T-cell (primary cell): ENCODE measurements at places on chromosomes 13 and 19.

- no peak for DNase-seq
Observed at GRCh38 chr13:45082964-45083363, 37.3 kb upstream of the GTF2F2 start.

GRCh38 chr13:48142436-48142835, 47.5 kb upstream of the MED4 start:
- no peak for DNase-seq

DNA sequence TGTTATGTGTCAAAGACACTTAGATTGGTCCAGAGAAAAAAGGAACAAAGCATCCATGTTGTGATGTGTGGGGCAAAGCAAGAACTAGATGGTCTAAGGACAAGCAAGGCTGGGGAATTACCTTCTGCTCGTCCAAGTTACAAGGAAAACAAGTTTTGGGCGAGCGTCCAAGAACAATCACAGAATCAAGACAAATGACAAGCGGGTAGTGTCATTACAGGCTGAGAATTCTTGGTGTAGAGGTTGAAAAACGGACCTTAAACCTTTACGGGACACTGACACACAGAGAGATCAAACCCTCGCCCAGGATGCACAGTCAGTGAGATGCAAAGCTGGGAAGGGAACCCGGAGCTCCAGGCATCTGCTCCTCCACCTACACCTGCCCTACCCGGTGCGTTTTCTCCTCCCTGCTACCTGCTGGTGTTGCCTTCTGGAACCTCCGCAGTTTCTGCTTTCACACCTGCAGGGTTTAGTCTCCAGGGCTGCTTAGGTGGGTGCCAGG, 515 bp upstream of the ZNF324B start:
- no peak for DNase-seq

- no peak for DNase-seq
Observed at GRCh38 chr13:50631041-50631440, 212.5 kb downstream of the DLEU7 start.

DNA sequence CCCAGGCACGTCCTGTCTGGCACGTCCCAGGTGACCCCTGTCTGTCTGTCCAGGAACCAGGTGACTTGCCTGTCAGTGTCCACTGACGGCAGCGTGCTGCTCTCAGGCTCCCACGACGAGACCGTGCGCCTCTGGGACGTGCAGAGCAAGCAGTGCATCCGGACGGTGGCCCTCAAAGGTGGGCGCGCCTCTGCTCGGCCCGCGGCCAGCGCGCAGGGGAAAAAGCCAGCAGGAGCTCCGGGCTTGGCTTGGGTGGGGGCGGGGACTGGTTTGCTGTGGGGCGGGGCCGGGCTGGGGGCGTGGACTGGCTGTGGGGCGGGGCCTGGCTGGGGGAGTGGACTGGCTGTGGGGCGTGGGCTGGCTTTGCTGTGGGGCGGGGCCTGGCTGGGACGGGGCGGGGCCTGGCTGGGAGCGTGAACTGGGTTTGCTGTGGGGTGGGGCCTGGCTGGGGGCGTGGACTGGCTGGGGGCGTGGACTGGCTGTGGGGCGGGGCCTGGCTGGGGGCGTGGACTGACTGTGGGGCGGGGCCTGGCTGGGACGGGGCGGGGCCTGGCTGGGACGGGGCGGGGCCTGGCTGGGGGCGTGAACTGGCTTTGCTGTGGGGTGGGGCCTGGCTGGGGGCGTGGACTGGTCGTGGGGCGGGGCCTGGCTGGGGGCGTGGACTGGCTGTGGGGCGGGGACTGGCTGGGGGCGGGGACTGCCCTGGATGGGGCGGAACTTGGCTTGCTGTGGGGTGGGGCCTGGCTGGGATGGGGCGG, 7.2 kb downstream of the WDR18 start:
- peak; percentile 61 for DNase-seq

- DNase-seq: no peak
Observed at GRCh38 chr13:76329004-76329403, 557.2 kb downstream of the KCTD12 start.

- peak; percentile 50 for DNase-seq
Observed at GRCh38 chr13:110561344-110562035, at the start of gene RAB20. TSS of gene RAB20 (minus strand) at chr13:110561722. CDS start at chr13:110561519, 203 bp downstream.

DNA sequence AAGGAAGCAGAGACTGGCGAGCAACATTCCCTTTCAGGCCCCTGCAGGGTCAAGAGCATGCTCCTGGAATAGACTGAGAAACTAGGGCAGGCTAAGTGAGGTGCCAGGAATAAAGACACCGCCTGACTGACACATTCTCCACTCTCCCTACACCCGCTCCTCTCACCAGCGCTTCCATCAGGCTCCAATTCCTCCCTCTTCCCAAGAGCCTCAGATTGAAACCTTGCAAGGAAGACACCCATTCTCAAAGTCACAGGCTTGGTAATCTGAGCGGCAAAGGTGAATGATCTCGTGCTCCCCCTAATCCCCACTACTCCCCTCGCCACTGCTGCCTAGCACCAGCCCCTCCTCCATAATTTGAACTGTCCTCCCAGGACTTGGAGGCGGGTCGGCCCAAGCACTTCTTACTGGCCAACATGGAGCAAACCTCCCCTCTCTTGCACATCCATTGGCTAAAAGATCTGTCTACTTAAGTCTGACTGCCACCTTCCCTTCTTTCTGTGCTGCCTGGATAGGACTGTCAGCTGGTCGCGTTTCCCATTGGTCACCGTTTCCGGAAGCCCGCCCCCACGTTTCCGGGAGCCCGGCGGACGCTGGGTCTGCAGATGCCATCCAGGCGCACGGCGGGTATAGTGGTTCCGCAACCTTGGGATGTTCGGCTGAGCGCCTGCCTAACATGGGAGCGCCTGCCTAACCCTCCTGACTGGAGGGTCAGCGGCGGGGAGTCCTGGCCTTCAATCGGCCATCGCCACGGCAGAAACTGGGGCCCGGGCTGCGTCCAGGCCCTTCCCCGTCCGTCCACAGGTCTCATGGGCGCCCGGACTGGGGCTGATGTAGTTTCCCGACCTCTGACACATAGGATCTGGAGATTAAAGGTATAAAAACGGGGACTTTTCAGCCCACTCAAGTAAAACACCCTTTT, 33.6 kb downstream of the ZNF383 start:
- DNase-seq: peak; percentile 36

- DNase-seq: no peak
Observed at GRCh38 chr13:42984691-42985090, 7.3 kb downstream of the EPSTI1 start.

GRCh38 chr13:88314496-88314895, 643.3 kb downstream of the SLITRK5 start:
- no peak for DNase-seq

DNA sequence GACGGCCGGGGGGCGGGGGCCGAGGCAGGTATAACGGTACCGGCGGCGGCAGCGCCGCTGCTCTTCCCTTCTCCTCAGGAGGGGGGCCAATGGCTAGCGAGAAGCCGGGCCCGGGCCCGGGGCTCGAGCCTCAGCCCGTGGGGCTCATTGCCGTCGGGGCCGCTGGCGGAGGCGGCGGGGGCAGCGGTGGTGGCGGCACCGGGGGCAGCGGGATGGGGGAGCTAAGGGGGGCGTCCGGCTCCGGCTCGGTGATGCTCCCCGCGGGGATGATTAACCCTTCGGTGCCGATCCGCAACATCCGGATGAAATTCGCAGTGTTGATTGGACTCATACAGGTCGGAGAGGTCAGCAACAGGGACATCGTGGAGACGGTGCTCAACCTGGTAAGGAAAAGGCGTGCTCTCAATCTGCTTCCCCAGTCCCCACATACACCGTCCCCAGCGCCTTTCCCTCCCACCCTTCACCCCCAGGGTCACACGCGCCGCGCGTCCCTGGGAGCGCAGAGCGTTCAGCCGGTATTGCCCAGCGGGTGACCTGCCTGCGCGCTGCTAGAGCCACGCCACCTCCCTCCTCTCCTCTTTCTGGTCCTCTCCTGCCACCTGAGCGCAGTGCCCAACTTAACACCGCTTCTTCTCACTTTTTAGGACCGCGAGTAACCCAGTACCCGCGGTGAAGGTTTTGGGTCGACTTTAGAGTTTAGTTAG, 814 bp downstream of the NBEA start:
- peak; percentile 1 for DNase-seq

- no peak for DNase-seq
Observed at GRCh38 chr13:106052200-106052767, 483.2 kb downstream of the EFNB2 start.

- DNase-seq: no peak
Observed at GRCh38 chr13:44439452-44440024, 65.9 kb downstream of the SERP2 start.

DNA sequence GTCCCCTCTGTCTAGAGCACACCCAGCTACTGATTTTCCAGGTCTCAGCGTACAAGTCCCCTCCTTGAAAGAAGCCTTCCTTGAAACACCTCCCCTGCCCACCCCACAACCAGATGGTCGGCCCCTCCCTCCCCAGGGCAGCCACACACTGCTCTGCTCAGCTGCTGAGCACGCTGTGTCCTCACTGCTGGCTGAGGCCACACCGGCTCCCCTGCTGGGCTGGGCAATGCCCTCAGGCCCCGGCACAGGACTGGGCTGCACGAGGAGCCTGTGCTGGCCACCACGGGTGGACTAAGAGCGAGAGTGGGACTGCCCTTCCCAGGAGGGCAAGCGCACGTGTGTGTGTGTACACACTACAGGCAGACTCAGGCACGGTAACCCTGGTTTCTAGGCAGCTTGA, 11.8 kb upstream of the RSPH6A start:
- no peak for DNase-seq

DNA sequence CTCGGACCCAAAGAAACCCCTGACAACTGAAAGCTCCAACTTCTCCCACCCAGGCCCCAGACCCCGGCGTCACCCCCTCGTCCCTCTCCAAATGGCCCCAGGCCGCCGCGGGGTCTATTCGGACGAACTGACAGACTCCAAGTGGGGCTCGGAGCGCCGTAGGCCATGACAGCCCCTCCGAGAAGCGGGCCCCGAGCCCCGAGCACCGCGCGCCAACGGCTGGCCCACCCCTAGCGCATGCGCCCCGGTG, 360 bp downstream of the DDX39A start:
- no peak for DNase-seq

DNA sequence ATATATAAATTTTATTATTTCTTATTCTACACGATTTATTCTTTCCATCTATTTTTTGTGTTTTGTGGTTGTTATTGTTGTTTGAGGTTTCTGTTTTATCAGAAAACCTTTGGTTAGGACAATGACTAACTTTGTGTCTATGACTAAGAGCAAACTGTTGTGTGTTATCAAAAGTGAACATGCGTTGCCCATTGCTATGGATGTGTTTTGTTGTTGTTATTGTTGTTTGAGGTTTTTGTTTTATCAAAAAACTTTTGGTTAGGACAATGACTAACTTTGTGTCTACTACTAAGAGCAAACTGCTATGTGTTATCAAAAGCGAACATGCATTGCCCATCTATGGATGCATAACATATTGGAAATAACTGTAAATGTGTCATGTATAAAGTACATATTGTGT, 692.3 kb downstream of the SLITRK1 start:
- no peak for DNase-seq

DNA sequence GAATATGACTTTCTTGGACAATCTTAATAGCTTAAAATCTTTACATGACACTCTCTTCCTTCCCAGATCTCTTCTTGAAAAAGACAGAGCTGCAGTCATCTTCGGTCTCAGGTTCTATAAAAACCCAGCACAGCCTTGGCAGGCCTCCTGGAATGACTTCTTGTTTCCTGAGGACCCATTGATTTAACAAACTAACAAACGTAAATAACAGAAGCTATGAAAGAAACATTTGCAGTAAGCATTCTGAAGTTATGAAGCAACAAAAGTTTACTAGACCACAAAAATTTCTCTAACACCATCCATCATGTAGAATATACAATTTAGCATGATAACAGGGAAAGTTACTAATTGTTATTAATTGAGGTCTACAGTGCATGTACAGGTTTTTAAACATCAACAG, 62.8 kb upstream of the STARD13 start:
- DNase-seq: no peak

DNA sequence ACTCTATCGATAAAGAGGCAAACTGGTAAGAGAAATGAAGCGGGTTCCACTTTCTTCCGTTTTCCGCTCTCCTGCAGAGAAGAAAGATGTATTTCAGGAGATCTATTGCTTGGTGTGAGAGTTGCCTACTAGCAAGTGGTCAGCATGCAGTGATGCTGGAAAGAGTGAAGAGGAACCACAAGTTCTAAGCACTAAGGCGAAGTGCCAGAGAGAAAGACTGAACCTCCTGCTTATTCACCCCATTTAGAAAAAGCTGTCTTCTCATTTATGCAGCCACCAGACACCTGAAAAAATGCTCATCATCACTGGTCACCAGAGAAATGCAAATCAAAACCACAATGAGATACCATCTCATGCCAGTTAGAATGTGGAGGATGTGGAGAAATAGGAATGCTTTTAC, 78.7 kb upstream of the GPC6 start:
- no peak for DNase-seq

- no peak for DNase-seq
Observed at GRCh38 chr19:4393947-4394590, 6.3 kb downstream of the SH3GL1 start.

DNA sequence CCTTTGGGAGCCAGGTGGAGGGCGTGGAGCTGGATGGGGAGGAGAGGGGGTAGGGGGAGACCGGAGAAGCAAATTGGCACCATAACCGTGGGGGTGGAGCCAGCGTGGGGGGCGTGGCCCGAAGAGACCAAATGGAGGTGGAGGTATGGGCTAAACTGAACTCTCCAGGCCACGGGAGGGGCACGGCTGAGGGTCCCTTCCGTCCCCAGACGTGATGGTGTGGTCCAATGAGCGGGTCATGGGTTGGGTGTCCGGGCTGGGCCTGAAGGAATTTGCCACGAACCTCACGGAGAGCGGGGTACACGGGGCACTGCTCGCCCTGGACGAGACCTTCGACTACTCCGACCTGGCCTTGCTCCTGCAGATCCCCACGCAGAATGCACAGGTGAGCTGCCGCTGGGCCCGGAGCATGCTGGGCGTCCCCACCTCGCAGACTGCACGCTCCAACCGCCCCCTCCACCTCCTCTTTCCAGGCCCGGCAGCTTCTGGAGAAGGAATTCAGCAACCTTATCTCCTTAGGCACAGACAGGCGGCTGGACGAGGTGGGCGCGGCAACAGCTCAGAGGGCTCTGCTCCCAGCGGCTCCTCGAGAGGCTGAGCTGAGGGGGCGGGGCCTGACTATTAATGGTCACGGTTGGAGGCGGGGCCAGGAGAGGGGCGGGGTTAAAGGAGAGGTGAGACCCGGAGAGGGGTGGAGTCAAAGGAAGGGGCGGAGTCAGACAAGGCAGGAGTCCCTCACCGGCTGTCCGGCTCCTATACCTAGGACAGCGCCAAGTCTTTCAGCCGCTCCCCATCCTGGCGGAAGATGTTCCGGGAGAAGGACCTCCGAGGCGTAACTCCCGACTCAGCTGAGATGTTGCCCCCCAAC, 6.2 kb downstream of the HRC start:
- DNase-seq: peak; percentile 42

DNA sequence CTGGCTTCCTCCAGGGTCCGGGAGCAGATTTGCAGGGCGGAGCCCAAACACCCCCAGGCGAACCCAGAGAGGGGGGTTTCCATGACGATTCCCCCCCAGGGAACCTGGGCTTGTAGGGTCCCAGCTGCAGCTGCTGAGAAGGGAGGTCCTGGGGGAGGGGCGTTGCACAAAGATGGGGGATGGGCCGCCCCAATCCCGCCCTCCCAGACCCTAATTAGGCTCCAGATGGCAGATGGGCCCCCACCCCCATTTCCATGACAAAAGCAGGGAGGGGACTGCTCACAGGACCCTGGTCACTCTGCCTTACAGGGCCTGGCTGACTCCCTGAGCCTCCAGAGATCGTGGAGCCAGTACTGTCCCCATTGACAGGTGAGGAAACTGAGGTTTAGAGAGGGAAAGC, 15.2 kb downstream of the ELAVL3 start:
- DNase-seq: no peak

- no peak for DNase-seq
Observed at GRCh38 chr19:4268816-4269430, 10.1 kb upstream of the SHD start.

- DNase-seq: no peak
Observed at GRCh38 chr19:18433015-18433691, 4.8 kb downstream of the ISYNA1 start.
